ENCODE measurements at places on chromosomes 7 and 10.

DNA sequence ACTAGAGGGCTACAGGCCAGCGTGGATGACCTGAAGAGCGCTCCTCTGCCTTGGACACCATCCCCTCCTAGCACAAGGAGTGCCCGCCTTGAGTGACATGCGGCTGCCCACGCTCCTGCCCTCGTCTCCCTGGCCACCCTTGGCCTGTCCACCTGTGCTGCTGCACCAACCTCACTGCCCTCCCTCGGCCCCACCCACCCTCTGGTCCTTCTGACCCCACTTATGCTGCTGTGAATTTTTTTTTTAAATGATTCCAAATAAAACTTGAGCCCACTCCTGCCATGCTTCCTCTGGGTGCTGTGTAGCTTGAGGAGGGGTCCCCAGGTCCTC lies 4.5 kb downstream of the SNCG start:
- no peak for DNase-seq

DNA sequence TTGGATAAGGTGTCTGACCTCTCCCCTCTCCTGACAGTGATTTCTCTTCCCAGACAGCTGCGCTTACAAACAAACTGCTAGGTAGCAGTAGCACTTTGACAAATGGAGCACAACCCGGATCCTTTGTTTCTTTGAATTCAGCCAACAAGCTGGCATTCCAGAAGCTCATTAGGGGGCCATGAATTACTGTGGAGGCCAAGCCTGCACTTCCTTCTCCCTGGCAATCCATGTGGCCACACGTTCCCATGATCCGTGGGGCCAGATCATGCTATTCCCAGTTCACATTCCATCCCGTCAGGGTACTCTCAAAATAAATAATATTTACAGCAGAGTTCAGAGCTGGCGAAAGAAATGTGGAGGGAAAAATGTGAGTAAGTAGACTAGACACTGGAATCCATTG lies 172.4 kb downstream of the PRPF18 start:
- DNase-seq: no peak

DNA sequence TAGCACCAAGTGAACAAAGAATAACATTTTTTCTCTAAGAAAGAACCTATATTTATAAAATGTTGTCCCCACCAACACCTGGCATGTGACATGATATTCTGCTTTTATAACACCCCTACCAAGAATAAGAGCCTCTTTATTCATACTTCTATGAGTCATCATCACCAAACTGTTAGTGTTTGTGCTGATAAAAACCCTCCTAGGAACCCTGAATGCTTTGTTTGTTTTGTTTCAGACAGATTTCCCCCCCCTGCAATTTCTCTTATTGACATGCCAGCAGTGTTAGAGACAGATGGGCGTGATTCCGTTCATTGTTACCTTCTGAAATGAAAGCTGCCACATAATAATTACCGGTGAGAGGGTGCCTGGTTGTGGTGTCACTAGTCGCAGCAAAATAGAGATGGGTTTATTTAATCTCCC lies 651.1 kb downstream of the SORCS1 start:
- no peak for DNase-seq

DNA sequence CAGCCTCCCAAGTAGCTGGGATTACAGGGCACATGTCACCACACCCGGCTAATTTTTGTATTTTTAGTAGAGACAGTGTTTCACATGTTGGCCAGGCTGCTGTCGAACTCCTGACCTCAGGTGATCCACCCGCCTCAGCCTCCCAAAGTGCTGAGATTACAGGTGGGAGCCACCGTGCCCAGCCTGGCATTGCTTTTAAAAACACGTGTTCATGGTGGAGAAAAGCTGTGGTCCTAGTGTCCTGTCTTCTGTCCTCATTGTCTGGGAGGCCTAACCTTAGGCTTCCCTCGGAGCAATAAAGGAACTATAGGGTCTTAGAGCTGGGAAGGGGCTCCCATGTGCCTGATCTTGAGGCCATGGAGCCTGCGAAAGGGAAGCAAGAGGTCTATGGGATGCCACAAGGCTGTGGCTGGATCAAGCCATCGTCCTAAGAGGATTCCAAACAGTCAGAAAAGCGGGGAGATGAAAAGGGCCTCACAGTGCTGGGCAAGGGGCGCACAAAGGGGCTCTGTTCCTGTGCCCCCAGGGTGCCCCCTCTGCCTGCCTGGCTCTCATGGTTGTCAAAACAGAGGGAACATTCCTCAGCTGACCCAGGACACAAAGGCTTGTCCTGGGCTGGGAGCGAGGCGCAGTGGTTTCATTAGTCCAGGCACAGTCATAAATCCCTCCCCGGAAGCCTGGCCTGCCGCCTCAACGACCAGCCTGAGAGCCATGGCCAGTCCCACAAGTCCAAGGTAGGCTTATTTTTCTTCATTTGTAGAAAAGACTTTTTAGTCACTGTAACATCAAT lies 106.6 kb upstream of the TNS3 start:
- no peak for DNase-seq

GRCh38 chr7:81725003-81725811 lies 44.6 kb downstream of the HGF start:
- no peak for DNase-seq

- no peak for DNase-seq
These were observed 30.2 kb upstream of the ANKRD2 start for GRCh38 chr10:97542169-97543024.

- DNase-seq: no peak
These were observed 100.0 kb downstream of the VPS50 start for GRCh38 chr7:93332172-93332571.

DNA sequence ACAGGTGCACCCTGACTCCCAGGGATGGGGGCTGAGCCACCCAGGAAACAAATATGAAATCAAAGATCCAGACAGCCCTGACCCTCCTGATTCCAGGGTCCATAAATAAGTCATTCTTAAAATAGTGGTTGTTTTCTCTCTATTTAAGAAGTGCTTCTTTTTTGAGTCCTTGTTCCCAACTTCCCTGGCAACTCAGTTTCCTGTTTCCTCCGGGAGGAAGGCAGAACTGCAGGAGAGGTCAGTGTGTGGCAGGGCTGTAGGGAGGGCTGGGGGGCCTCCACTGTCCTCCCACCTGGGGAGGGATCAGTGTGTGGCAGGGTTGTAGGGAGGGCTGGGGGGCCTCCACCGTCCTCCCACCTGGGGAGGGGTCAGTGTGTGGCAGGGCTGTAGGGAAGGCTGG lies 88.7 kb upstream of the PDGFA start:
- no peak for DNase-seq

DNA sequence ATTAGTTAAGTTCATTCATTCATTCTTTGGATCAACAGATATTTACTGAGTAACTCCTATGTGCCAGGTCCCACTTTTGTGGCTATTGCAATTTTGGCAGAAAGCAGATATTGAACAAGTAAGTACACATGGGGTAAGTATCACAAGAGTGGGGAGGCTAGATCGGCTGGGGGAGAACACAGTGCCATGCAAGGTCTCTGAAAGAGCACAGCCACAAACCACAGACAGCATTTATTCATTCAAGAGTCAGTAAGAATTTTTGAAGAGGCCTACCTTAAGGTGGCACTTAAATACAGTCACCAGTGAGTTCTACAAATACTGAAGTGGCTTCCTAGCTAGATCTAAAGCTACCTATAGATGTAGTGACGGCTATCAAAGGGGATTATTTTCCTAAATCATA lies 304.2 kb downstream of the RNLS start:
- DNase-seq: no peak

DNA sequence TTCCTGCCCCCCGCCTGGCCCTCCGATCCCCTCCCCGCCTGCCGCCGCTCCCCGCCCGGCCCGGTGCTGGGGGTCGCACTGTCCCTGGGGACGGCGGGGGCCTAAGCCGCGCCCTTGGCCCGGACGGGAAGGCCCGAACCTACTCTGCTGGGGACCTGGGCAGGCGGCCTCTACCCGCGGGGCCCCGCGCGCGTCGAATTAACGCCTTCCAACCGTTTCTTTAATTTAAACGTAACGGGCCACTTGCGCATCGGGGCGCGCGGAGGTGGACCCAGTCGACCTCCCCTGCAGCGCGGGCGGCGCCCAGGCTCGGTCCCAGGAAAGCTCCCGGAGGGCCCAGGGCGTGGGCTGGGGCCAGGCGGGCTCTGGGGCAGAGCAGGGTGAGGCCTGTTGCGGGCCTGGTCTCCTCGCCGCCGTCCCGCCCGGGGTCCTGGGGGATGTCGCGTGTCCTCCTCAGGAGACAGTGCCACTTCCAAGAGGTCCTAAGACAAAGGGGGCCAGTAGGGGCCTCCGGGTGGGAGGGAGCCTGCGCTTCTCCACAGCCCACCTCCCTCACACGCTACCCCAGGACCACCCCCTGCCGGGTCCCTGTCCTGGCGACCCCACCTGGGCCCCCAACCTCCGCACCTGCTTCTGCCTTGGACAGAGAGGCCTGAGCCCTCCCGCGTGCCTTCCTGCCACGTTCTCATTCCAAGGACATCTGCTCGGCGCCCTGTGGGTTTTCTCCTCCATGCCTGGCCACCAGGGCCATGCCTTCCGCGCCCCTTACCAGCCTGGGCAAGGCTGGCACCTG lies 658 bp upstream of the PTPRN2 start:
- DNase-seq: no peak

DNA sequence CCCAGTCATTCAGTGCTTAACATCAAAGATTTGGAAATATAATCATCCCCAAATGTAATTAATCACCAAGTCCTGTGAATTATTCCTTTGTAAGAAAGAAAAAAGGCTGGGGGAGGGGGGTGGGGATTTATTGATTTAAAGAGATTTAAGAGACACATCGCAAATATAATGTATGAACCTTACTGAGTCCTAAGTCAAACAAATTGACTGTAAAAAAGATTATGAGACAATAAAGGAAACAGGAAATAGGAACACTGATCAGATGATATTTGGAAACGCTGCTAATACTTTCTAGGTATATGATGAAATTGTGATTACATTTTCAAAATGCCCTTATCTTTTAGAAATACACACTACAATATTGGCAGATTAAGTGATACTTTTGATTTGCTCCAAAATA lies 92.5 kb downstream of the ATE1 start:
- no peak for DNase-seq

GRCh38 chr10:117747636-117748035 lies 205.1 kb downstream of the EMX2 start:
- DNase-seq: no peak

DNA sequence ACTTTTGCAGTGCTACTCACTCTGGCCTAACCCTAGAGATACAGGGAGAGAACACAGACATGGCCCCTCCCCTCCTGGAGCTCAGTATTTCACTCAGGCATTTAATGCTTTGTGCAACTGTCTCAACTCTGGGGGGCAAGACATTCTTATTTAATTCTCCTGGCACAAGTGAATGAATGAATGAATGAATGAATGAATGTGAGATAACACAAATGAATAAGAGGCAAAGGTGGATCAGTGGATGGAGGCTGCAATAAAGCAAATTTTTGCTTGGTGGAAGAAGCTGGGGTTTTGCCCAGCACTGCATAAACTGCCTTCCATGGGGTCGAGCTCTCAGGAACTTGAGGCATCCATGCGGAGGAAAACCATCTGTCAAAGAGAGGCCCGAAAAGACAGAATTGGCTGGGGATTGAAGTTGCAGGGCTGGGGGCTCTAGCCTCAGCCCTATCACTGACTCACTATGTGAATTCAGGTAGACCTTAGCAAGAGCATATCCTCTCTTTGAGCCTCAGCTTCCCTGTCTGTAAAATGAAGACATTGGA lies 441.4 kb upstream of the ZMIZ1 start:
- no peak for DNase-seq

GRCh38 chr10:99983280-99983988 lies 26.3 kb downstream of the DNMBP start:
- no peak for DNase-seq

Data from NCI-H2029 (cell line).